Hepatocyte (in vitro differentiated cells): ENCODE measurements at places on chromosomes 2 and 18. TPM values are rescaled to one million over a fixed set of nuclear protein-coding genes. Genes with fewer than 3 reads are reported as not detected.

The CROCC2 gene
- polyA plus RNA-seq: 0.04 and 0.13 TPM in 2 replicates

The CYS1 gene
- 0.62 and 2.7 TPM in 2 replicates for polyA plus RNA-seq

The ELAC1 gene
- 9.1 and 14.7 TPM in 2 replicates for polyA plus RNA-seq

The B3GNT7 gene
- polyA plus RNA-seq: 2.3 and 4.3 TPM in 2 replicates

The LOXL3 gene
- polyA plus RNA-seq: 11.0 and 11.2 TPM in 2 replicates

- H3K27me3 ChIP-seq: no peaks in the 10 kb centered on the region
- H3K4me3 ChIP-seq: no peak overlapping the region
- H3K36me3 ChIP-seq: no peaks in the 10 kb centered on the region
- no peak overlapping the region for H3K27ac ChIP-seq
- peaks cover 32% of the 10 kb centered on the region for H3K4me1 ChIP-seq
Observed at GRCh38 chr2:113896791-113897190, 6.9 kb downstream of the ACTR3 start.

DNA sequence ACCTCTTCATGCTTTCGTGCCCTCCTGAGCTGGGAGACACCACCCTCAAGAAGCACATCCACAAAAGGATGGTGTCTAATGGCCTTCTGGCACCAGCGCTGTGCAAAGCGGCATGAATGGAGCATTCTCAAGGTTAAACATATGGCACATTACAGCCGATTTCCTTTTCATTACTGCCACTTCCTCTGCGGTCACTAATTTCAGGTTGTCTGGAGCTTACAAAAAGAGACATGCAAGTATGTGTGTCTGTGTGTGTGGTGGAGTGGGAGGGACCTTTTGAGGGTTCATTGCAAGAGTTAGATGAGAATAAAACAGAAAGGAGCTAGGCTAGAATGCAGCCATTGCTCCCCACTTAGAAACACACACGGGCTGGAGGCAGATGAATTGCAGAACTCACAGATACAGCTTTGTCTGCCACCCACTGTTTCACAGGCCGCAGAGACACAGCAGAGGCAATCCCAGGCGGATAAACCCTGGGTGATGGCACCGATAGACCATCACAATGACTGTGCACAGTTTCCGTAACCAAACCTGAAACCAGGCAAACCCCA lies 76.0 kb downstream of the TGIF1 start:
- peak overlapping the region; percentile 75 for H3K27ac ChIP-seq
- H3K4me3 ChIP-seq: no peak overlapping the region
- H3K36me3 ChIP-seq: no peaks in the 10 kb centered on the region
- DNase-seq: no peak

DNA sequence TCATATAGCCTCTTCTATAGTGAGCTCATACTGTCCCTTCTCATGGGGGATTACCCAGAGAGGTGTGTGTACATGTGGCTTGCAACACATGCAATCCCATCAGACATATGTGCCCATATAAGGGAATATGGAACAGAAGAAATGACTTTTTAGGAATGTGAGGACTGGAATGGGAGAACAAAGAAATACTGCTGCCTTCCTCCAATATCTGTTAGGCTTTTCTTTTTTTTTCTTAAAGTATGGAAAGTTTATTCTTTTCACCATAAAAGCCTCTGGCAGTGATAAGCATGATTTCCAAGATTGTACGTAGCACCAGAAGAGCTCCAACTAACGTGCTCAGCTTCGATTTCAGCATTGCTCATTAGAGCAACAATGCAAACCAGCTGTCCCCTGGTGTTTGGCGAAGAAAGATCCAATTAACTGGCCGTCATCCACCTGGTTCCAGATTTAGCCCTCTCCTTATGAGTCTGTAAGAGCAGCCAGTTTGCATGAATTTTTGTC lies 113.6 kb downstream of the ADCYAP1 start:
- H3K36me3 ChIP-seq: no peaks in the 10 kb centered on the region
- H3K4me1 ChIP-seq: peaks cover 21% of the 10 kb centered on the region
- DNase-seq: no peak
- H3K27me3 ChIP-seq: no peaks in the 10 kb centered on the region
- peak overlapping the region; percentile 33 for H3K27ac ChIP-seq

DNA sequence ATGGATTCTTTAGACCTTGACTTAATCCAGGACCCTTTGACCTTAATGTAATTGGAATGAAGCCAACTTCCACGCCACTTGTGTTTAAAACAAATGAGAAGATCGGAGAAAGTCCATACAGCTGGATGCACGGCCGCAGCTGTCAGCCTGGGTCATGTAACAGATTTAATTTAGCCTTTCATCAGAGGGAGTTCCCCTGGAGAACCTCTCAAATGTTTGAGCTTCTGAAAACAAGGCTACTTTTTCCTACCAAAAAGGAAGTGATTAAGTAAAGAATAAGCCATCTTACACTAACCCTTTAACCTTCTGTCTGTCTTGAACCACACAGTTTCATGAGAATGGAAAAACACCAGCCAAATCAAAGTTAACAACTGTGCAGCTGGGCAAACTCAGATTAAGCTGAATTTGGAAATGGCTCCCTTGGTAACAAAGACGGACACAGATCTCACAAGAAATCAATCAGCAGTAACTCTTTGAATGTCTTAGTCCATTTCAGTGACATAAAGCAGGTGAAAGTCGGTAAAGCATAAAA lies 103.6 kb downstream of the DOCK10 start:
- H3K4me3 ChIP-seq: no peak overlapping the region
- H3K4me1 ChIP-seq: no peaks in the 10 kb centered on the region
- no peaks in the 10 kb centered on the region for H3K36me3 ChIP-seq
- no peak for DNase-seq

DNA sequence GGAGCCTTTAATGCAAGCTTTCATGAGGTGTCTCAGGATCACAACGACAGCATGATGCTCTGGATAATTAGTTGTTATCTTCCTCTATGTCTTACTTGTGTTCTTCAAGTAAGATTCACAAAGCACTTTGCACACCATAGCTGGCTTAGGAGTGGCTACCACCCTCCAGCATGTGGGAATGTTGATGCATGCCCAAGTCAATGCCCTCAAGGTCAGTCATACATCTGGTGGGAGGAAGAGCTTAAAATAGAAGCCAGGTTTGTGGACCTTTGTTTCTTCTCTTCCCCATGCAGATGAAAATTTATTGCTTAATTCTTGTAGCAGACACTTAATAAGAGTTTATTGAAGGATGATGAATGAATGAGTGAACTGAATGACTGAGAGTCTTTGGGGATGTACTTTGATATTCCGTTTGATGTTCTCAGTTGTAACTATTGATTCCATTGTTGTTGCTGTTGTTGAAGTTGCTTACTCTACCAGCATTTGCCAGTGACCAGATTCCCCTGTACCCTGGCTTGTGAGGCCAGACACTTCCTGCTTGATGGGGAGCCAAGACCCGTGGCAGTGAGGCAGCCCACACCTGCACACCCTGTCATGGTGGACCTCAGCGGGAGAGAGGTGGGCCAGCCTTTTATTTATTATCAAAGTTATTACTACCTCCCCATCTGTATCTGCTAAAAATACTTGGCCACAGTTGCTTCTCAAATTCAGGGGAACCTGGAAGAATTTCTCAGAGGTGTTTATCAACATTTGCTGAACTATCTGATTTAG lies 137.8 kb downstream of the LAMA3 start:
- no peaks in the 10 kb centered on the region for H3K27me3 ChIP-seq
- DNase-seq: no peak
- H3K36me3 ChIP-seq: no peaks in the 10 kb centered on the region
- H3K4me3 ChIP-seq: no peak overlapping the region
- peaks cover 11% of the 10 kb centered on the region for H3K4me1 ChIP-seq
- peak overlapping the region; percentile 53 for H3K27ac ChIP-seq

DNA sequence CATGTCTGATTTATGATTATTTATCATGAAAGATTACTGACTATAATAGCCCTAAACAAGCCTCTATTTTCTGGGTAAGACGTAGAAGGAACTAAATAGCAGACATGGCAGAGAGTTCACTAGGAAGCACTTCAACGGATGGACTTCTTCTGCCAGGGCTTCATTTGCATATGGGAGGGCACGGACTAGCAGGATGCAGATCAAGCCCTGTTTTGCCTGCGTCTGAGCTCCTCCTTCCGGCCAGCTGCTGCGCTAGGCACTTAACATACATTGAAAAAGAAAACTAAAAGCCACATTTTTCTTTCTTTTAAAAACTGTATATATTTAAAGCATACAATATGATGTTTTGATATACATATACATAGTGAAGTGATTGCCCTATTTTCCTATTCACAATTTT lies 340.0 kb upstream of the MEX3C start:
- peak; percentile 82 for DNase-seq
- H3K4me3 ChIP-seq: no peak overlapping the region
- no peak overlapping the region for H3K27ac ChIP-seq
- no peaks in the 10 kb centered on the region for H3K27me3 ChIP-seq
- H3K36me3 ChIP-seq: no peaks in the 10 kb centered on the region
- H3K4me1 ChIP-seq: no peaks in the 10 kb centered on the region

DNA sequence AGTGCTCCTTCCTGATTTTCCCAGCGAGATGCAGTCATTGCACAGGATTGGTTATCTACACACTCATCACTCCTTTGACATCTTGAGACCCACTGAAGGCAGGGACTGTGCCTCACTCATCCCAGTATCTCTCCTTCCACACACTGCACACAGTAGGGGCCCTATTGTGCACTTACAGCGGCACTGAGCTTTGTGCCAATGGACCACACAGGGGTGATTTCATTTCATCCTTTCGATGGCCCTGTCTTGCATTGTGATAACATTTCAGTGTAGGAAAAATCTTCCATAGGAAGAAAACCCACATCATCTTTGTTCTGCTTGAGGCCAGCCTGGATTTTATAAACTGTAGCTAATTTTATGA lies 11.0 kb upstream of the LRRFIP1 start:
- no peaks in the 10 kb centered on the region for H3K27me3 ChIP-seq
- DNase-seq: no peak
- peaks cover 39% of the 10 kb centered on the region for H3K4me1 ChIP-seq
- H3K36me3 ChIP-seq: no peaks in the 10 kb centered on the region
- H3K4me3 ChIP-seq: no peak overlapping the region

GRCh38 chr2:118464046-118464445 lies 375.8 kb downstream of the INSIG2 start:
- no peaks in the 10 kb centered on the region for H3K36me3 ChIP-seq
- DNase-seq: no peak
- H3K4me3 ChIP-seq: no peak overlapping the region
- H3K27me3 ChIP-seq: peaks cover 64% of the 10 kb centered on the region
- no peaks in the 10 kb centered on the region for H3K4me1 ChIP-seq

DNA sequence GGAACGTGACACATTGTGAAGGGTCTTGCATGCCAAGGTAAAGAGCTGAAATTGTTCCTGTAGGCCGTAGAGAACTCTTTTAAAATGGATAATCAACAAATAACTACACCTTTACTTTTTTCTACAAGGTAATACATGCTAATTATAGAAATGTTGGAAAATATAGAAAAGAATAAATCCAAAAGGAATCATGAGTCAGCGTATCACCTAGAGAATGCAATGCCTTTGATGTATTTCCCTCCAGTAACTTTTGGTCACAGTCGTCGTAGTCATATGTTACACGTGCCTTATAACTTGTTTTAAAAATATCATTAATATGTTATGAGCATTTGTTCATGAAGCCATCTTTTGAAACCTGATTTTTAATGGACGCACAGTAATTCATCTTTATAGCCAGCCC lies 100.6 kb downstream of the LIPG start:
- H3K4me3 ChIP-seq: no peak overlapping the region
- H3K4me1 ChIP-seq: peaks cover 18% of the 10 kb centered on the region
- no peak for DNase-seq
- no peak overlapping the region for H3K27ac ChIP-seq
- H3K27me3 ChIP-seq: no peaks in the 10 kb centered on the region
- no peaks in the 10 kb centered on the region for H3K36me3 ChIP-seq

DNA sequence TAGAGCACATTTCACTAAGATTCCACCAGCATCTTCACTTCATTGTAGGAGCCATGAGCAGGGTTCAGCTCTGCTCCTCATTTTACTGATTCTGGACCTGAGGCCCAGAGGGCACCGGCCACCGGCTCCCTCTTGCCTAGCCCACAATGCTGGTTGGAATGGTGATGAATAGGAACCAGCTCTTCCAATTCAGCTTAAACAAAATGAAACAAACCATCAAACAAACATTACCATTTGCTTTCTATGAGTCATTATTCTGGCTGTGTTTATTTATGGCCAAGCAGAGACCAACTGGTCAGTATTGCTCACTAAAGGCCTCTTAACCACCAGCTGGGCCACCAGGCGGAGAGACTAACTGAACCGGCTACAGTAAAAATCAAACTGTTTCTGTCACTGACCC lies 176.7 kb downstream of the MTX2 start:
- H3K4me1 ChIP-seq: no peaks in the 10 kb centered on the region
- no peak overlapping the region for H3K27ac ChIP-seq
- no peak for DNase-seq
- no peak overlapping the region for H3K4me3 ChIP-seq

GRCh38 chr2:211789982-211790381 lies 748.6 kb downstream of the ERBB4 start:
- no peaks in the 10 kb centered on the region for H3K4me1 ChIP-seq
- H3K4me3 ChIP-seq: no peak overlapping the region
- no peak for DNase-seq
- H3K36me3 ChIP-seq: no peaks in the 10 kb centered on the region
- no peaks in the 10 kb centered on the region for H3K27me3 ChIP-seq

DNA sequence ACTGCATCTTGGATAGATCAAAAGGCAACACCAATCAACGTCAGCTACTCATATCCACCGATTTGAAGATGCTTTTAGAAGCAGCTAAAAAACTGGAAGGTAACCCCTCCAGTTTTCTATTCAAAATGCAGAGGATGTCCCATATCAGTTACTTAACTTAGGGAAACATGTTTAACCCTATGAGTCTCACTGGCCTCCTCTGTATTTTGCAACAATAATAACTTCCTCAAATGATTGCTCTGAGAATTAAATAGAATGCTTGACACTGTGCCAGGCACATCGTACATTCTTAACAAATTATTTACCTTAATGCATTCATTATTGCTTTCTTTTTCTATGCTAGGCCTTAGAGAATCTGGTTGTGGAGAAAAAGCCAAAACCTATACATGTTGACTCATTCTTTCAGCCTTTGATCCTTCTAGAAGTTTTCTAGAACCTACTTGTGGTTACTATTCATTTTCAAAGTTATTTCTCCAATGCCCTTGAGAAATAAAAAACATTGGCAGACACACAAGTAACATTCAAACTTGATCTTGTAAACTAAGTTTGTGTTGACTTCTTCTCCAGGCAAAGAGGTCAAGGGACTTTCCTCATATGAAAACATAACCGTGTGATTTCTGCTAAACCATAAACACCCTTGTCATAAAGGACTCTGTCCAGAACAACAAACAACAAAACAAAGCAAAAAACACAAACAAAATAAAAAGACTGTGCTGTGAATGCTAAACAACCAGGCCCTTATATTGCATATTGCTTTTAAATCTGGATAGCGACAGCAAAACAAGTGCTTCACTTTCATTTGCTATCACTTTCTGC lies 4.6 kb downstream of the DOCK10 start:
- H3K27me3 ChIP-seq: peaks cover 86% of the 10 kb centered on the region
- no peaks in the 10 kb centered on the region for H3K36me3 ChIP-seq
- H3K4me1 ChIP-seq: no peaks in the 10 kb centered on the region
- no peak overlapping the region for H3K27ac ChIP-seq

- no peak overlapping the region for H3K27ac ChIP-seq
- no peaks in the 10 kb centered on the region for H3K4me1 ChIP-seq
- no peaks in the 10 kb centered on the region for H3K27me3 ChIP-seq
- DNase-seq: no peak
- no peak overlapping the region for H3K4me3 ChIP-seq
- no peaks in the 10 kb centered on the region for H3K36me3 ChIP-seq
Observed at GRCh38 chr2:169077674-169078240, 8.4 kb downstream of the DHRS9 start.
